CD8-positive, alpha-beta memory T cell (primary cell): ENCODE measurements at places on chromosomes 2 and 18.

DNA sequence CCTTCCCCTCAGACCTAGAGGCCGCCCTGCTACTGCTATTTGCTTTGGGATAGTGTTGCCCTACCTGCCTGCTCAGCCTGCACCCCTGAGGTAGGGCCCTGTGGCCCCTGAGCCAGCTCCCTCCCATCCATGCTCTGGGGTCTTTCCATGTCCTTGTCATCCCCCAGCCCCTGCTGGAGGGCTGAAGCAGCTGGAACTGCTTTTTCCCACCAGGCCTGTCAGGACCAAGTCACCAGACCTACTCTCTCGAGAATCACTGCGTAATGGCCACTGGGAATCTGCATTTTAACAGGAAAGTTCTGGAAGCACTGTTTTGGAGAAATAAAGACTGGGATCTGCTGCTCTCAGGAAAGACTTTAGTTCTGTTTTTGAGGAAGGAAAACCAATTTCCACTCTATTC is 20.2 kb upstream of the SLC35F6 start:
- no peak for DNase-seq

- DNase-seq = no peak
Measured at GRCh38 chr18:35623255-35623654, 41.7 kb downstream of the GALNT1 start.

DNA sequence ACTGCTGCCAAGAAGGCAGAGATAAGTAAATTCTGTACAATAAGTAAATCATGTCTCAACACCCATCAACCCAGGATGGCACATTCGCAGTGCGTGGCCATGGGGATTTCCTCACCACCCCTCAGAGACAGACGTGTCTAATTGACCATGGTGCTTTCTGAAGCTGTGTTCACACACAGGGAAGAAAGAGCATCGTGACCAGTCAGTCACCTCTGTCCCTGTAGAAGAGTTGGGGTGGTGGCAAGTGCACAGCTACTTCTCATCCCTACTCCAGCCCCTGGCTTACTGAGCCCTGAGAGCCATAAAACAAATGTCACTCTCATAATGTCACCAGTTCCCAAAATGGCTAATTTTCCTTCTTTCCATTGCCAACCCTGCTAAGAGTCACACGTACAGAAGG is 31.3 kb upstream of the MLPH start:
- no peak for DNase-seq

DNA sequence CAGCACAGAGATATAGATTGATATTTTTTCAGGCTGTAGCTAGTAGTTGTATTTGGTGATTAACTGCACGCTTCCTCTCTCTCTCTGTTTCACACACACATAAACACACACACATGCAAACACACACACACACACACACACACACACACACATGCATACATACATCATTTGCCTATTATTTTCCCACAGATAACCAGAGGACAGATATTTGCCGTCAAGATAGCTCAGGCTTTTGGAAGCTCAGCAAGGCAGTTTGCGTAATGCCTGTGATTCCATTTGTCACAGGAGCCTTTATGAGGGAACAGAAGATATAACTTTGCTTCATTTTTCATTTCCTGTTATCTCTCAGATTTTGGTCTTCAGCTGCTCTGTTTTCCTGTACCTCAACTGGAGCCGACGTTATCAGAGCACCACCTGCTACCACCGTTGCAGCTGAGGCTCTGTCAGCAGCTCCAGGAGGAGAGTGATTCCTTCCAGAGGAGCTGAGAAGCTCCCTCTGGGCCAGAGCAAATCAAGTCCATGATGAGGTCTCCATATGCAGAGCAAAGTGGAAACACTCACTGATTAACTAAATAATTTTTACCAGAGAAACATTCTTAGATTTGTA is 341.9 kb upstream of the PIK3C3 start:
- no peak for DNase-seq
